ENCODE measurements at places on chromosomes 16 and 17.

DNA sequence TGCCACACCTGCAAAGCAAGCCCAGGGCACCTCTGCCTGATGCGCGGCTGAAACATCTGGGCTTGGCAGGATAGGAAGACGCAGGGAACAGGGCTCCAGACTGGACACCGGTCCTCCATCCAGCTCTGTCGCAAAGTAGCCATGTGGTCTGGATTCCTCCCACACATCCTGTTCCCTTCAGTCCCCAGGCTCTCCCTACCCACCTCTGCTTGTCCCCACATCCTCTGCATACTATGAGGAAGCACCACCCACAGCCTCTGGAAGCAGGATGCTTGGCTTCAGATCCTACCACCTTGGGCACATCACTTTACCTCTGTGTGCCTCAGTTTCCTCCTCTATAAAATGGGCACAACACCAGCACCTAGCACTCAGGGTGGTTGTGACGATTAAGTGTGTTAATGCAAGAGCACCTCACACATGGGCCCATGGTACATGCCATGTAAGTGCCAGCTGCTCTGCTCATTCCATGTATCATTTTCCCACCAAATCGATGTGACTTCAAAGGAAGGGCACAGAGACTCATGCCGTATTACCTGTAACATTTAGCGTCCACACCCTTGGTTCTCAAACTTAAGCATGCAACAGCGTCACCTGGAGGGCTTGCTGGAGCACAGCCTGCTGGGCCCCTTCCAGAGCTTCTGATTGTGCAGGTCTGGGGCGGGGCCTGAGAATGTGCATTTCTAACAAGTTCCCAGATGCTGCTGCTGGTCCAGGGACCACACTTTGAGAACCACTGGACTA is 138.6 kb upstream of the SDK2 start:
- no peak for DNase-seq

DNA sequence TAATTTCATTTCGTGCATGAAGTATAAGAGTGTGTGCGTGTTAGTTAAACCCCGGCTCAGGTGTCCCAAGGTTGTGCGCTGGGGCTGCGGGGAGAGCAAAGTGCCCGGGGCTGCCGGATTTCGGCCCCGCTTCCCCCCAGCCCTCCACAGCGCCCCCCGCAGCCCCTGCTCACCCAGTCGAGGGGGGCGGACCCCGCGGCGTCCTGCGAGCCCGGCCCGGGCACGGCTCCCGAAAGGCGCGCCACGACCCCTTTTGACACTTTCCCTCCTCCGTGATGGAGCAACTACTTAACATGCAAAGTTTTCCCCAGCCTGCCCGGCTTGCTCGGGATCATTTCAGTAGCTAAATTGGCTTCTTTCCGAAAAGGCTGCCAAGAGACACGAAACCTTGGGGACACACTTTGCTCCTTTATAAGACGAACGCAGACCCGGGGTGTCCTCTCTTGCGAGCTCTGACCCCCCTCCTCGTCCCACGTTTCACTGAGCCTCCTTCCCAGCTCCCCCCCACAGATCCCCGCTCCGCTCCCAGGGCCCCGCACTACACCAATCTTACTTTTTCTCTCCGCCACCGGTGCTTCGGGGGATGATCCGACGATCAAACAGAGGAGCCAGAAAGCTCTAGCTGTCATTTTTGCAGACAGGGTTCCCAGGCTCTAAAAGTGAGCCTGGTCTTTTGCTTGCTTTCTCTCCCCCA is 552 bp downstream of the C17orf58 start:
- peak; percentile 65 for DNase-seq

- no peak for DNase-seq
Observed at GRCh38 chr17:34312080-34312479, 7.2 kb upstream of the CCL8 start.

GRCh38 chr17:1906662-1907101 is 76.9 kb downstream of the RPA1 start:
- DNase-seq, result peak; percentile 82

DNA sequence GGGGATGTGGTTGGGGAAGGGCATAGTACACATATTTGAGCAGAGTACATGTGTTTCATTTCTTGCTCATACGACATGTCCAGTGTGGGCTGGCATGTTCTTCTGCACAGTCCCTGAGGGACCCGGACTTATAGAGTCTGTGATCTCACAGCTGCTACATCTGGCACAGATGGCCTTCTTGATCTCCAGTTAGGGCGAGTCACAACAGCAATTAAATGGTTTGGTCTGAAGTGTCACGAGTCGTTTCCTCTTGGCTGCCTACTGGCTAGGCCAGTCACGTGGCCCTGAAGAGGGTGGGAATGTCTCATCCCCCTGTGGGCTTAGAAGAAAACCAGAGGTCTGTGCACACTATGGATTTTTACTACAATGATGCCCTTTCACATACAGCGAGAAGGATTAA is 443.6 kb downstream of the WWOX start:
- peak; percentile 71 for DNase-seq

DNA sequence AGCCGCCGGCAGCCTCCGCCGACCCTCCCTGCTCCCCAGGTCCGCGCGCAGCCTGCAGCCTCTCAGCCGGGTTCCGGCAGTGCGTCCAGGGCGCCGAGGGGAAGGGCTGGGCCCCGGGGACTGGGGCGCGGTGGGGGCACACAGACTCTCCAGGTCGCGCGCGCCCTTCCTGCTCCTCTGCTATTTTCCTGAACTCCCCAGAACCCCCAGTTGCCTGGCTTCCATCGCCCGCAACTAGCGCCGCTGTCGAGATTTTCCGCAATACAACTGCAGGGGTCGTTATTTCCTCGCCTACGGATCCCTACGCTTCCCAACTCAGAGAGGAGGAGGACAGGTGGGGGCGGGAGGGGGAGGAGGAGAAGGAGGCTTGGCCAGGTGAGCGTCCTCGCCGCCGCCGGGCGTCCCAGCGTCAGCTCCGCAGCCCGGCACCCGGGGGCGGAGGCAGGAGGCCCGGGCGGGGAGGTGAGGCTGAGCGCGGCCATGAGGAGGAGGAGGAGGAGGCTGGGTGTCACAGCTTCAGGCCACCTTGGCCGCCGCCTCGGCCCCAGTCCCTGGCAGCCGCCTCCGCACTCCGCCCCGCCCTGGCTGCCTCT is at the start of gene CA10:
TSS of gene CA10 (minus strand) at position 265 of the 593 bp plus-strand sequence.
- DNase-seq, result peak; percentile 87

Data from islet precursor cell (in vitro differentiated cells).